ENCODE measurements at places on chromosomes 4 and X.

DNA sequence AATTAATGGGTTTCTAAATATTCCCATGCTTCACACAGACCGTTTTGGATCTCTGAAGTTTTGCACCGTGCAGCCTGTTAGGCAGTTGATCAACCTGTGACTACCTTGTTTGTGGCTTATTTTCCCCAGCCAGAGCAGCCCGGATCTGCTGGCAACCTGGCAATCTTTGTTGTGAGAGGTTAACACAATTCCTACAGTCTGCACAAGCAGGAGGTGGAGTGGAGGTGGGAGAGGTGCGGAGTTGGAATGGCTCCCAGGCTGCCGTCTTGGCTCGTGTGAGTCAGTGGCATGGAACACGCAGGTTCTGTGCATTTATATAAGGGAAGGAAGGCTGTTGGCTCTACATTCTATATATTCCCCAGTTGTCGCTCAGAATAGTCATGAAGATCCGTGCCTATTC, 70.9 kb upstream of the STOX2 start:
- no peak for DNase-seq

DNA sequence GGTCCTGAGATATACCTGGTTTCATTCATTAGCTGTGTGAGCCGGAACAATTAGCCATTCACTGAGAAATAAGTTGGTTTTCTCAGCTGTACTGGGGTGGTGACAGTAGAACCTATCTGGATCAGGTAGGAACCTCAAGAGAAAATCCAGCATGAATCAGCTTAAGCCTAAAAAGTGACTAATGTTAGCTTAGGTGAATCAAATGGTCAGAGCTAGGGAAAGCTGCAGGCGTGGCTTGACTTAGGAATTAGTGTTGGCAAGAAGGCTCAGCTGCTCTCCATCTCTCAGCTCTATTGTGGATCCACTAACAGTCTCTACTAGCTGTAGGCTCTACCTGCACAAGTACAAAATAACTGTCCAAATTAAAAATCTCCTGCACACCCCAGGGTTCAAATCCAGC, 1025.5 kb downstream of the RAB28 start:
- DNase-seq = no peak

GRCh38 chr4:55411621-55412020, 15.9 kb downstream of the TMEM165 start:
- DNase-seq = no peak

- no peak for DNase-seq
These were observed 81.3 kb downstream of the ZNF732 start for GRCh38 chr4:223913-224497.
